Activated T-cell treated with anti-CD3 and anti-CD28 coated beads, Interleukin-2, amount 50 U/mL, for 4 hours (primary cell): ENCODE measurements at places on chromosomes 16 and 17.
A peak's percentile ranks its signal among the peaks of the same experiment; 100 is the strongest.

GRCh38 chr16:56305956-56306565 is 114.8 kb downstream of the GNAO1 start:
- DNase-seq: no peak

DNA sequence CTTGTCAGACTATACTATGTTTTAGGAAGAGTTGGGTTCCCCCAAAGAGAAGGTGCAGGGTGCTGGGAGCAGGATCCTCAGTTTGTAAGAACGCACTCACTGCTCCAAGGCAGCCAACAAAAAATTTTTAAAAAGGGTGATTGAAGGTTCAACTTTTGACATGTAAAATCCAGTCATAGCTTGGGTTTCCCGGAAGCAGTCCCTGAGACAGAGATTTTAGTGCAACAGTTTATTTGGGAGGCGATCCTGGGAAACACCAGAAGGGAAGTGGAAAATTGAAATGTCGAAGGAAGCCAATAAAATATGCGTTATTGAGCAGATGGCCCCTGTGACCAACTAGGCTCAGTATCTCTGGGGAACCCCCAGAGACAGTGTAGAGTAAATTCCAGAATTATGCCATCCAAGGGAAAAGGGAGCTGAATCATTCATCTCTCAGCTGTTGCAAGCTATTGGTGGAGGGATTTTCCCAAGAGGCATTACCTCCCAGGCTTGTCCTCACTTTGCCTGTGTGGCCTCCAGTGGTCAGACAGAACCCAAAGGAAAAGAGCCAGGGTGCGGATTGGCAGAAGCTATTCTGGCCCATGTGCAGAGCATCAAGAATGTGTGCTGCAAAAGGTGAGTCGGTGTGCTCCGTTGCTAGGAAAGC is 72.9 kb downstream of the HS3ST3B1 start:
- no peak for DNase-seq

DNA sequence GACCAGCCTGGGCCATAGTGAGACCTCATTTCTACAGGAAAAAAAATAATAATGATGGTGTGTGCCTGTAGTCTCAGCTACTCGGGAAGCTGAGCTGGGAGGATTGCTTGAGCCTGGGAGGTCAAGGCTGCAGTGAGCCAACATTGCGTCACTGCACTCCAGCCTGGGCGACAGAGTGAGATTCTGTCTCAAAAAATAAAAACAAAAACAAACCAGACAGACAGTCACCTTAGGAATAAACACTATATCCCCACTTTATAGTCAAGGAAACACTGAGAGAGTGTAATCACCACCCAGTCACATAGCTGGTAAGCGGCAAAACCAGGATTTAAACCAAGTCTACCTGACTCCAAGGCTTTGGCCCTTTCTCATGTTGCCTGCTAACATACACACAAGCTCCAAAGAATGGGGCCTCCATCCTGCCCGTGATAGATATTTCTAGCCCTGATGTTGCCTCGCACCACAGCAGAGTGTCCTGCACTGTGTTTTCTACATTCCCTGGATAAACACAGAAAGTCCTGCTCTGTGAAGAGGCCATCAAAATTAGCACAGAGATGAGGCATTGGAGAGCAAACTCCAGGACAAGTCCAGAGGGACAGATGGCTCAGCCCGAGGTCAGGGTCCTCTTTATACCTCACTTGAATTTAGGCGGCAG is 66.1 kb upstream of the SMURF2 start:
- DNase-seq: no peak

- no peak for DNase-seq
Measured at GRCh38 chr17:10173913-10174312, 24.5 kb downstream of the GAS7 start.

DNA sequence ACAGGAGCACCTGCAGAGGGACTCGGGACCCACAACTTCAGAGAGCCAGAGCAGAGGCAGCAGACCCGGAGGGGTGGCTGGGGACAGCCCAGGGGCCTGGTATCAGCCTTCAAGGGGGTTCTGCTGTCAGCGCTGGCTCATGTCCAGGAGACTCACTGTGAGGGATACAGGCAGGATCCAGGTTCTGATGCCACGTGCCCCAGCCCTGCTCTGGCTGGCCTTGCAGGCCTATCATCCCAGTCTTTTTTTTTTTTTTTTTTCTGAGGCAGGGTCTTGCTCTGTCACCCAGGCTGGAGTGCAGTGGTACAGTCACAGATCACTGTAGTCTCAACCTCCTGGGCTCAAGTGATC is 9.0 kb upstream of the MTSS2 start:
- no peak for DNase-seq

GRCh38 chr17:16584273-16584995 is 15.4 kb upstream of the ZNF287 start:
- DNase-seq: peak; percentile 89

- DNase-seq: no peak
Measured at GRCh38 chr17:37820313-37820994, 75.6 kb upstream of the HNF1B start.

DNA sequence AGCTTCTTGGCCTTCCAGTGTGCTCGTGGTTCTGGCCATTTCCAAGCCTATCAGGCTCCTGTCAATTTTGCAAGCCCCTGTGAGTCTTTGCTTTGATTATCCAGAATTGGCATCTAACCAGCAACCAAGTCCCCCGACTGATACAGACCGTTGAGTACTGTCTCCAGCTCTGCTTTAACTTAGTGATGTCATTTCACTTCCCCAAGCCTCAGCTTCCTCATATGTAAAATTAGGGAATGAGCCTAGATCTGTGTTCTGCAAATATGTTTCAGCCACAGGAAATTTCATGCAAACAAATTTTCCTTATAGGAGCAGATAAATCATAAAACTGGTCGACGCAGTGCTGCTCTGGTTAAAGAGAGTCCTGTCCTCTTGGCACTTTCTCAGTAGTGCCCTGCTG is 60.1 kb upstream of the WSB1 start:
- DNase-seq: no peak

DNA sequence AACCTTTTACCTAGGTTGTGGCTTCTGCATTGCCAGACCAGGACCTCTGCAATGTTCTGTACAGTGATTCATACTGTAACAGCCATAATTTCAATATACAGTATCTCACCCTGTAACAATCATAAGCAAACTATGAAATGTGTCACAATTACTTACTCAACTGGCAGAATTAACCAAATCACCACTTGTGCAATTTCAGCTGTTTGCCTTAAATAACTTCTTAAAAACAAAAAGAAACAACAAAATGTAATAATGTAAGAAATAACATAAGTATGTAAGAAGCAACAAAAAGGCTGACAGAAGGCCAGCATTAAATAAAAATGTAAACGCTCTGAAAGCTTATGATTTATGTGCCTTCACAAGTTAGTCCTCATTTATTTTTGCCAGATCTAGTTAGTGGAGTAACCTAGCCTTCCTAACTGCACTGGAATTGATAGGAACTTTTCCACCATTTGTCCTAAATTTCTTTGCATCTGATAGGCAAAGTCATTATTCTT is 96.9 kb downstream of the SKAP1 start:
- DNase-seq: no peak

DNA sequence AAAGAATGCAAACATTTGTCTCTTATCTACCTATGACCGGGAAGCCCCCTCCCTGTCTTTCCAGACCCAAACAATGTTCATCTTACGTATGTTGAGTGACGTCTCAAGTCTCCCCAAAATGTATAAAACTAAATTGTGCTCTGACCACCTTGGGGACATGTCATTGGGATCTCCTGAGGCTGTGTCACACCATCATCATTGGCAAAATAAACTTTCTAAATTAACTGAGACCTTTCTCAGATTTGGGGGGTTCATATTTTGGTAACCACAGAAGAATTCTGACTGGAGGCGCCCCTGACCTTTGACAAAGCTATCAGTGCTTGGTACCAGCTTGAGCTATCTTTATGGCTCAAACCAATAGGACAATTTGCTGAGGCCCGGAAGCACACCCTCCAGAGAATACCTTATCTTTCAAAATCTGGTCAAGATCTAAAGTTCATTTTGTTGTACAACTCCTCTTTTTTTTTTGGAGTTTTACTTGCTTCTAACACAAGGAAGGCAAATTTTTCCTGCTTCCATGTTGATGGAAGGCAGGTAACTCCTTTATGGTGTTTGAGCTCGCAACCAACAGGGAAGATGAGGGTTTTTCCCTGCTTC is 2.5 kb upstream of the LDHD start:
- DNase-seq: no peak

- peak; percentile 97 for DNase-seq
Measured at GRCh38 chr17:7989781-7990655, 12.4 kb upstream of the GUCY2D start.

- DNase-seq: no peak
Measured at GRCh38 chr17:44922136-44922535, 6.8 kb upstream of the GFAP start.

- no peak for DNase-seq
Measured at GRCh38 chr17:17732892-17733670, 51.8 kb downstream of the RAI1 start.

DNA sequence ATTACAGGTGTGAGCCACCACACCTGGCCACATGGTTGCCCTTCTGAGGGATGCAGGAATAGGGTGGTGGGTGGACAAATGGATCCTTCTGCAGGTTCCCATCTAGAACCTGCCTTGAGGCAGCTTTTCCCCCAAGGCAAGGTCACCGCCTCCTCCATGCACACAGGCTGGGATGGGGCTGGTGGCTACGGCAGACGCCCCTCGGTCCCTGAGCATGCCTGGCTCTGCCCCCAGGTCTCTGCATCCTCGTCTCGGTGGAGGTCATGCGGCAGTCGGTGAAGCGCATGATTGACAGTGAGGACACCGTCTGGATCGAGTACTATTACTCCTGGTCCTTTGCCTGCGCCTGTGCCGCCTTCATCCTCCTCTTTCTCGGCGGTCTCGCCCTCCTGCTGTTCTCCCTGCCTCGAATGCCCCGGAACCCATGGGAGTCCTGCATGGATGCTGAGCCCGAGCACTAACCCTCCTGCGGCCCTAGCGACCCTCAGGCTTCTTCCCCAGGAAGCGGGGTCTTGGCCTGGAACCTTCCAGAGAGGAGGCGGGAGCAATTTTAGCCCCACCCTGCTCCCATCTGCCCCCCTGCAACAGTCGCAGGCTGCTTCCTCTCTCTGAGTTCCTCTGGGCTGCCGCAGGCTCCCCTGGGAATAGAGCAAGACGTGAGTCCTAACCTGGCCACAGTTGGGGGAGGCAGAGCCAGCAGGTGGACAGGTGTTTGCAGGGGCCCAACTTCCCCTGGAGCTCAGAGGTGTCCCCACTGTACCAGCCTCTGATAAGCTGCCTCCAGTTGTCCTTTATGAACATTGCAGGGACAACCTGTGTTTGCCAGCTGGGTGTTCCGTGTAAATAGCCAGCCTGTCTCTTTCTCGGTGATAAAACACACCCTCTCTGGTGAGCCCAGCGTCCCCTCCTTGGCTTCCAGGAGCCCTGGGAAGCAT is 11.7 kb downstream of the CACNG1 start:
- DNase-seq: no peak

DNA sequence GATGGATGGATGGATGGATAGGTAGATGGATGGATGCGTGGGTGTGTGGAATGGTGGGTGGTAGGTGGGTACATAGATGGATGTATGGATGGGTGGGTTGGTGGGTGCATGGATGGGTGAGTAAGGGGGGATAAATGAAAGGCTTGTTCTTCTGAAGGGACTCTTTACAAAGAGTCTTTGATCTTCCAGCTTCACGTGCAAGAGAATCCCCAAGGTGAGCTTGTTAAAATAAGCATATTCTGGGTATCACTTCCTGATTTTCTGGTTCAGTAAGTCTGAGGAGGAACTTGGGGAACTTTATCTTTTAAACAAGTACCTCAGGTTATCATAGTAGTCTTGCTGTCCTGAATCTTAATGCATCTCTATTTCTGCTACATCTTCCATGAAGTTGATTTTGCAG is 639.1 kb downstream of the MAF start:
- no peak for DNase-seq

DNA sequence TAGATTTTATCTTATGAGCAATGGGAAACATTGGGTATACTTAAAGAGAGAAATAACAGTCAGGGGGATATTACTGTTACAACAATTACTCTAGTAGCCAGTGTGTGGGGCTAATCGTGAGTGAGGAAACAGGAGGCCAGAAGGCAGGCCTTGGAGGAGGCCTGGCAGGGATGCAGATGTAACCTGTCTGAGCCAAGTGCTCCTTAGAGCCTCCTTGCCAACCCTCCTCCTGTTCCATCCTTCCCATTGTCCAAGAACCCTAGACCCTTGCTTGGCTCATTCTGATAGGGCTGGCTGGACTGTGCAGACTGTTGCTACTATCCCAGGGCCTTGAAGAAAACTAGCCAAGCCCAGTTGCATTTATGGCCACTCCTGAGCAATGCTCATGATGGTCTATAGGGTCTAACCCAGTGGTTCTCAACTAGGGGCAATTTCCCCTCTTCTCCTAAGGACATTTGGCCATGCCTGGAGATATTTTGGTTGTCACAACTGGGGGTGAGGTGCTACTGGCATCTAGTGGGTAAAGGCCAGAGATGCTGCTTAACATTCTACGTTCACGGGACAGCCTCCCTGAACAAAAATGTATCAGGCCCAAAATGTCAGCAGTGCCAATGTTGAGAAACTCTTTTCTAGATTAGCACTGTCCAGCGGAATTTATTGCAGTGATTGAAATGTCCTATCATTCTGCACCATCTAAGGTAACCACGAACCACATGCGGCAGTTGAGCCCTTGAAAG is 24.4 kb upstream of the WSCD1 start:
- no peak for DNase-seq

GRCh38 chr16:73056921-73057290 is 9.0 kb upstream of the ZFHX3 start:
- no peak for DNase-seq

DNA sequence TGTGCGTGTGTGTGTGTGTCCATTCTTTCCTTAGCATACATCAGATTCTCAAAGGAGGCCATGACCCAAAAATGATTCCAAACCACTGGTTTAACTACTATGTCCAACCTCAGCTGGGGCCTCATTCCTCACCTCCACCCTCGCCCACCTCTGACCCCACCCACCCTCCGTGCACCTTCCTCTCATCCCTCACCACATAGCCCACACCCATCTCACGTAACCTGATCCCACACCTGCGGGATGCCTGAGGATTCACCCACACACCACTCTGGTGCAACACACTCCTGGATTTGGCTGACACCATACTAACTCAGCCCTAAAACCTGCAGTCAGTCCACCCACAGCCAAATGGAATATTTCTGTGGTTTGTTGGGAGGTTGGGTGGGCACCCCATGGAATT is 3.3 kb upstream of the CSNK2A2 start:
- no peak for DNase-seq

DNA sequence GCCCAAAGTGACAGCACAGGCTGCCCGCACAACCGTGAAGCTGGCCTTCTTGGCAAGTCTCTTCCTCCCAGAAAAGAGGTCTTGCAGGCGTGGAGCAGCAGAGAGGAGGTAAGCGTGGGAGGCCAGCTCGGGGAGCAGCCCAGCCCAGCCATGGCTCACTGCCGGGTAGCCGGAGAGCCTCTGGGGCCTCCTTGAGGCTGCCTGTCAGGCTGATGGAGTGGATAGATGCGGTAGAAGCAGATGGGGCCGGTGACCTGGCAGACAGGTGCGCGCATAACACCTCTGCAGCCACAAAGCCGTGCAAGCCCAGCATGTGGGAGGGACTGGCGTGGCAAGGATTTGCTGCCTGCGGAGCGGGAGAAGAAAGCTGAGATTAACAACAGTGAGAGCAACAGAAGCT is 17.1 kb upstream of the DOK4 start:
- DNase-seq: no peak

GRCh38 chr17:45070809-45071208 is 9.7 kb downstream of the NMT1 start:
- no peak for DNase-seq
